ENCODE measurements at places on chromosomes 5 and 9. TPM values are rescaled to one million over a fixed set of nuclear protein-coding genes. Genes with fewer than 3 reads are reported as not detected.

DNA sequence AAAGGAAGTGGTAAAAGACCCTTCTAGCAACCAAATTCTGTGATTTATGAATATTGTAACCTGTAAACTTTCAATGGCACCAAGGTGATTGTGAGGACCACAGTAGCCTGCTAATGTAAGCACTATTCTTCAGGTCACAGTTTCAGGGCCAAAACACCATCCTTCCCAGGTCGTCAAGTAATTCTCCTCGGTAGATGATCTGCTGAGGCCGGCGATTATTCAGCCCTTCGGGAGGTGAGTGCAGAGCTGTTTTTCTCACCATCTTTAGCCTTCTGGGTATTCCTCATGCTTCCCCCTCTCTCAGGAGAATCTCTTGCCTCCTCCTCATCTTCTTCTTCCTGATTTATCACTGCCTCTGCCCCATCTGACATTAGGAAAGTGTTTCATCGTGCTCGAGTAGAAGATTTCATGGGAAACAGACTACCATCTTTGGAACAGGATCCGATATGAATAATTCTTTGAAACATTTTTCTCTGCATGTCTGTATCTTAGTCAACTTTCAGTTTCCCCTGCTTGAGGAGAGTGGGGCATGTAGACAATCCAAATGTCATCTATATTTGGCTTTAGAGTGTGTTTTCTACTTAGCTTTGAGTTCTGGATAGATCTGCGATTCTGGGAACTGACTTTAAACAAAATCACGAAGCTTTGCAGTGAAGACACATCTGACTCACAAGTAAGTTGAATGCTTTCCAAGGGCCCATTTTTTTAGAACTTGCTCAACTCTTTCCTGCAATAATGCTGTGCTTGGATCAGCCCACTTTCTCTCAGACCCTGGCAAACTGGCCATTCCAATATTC lies 173.9 kb downstream of the AOPEP start:
- DNase-seq, result no peak

GRCh38 chr5:54471398-54471797 lies 15.9 kb downstream of the HSPB3 start:
- no peak for DNase-seq

GRCh38 chr5:72662936-72663335 lies 153.5 kb upstream of the TNPO1 start:
- no peak for DNase-seq

- no peak for DNase-seq
Observed at GRCh38 chr5:148937830-148938521, 111.6 kb downstream of the ADRB2 start.

DNA sequence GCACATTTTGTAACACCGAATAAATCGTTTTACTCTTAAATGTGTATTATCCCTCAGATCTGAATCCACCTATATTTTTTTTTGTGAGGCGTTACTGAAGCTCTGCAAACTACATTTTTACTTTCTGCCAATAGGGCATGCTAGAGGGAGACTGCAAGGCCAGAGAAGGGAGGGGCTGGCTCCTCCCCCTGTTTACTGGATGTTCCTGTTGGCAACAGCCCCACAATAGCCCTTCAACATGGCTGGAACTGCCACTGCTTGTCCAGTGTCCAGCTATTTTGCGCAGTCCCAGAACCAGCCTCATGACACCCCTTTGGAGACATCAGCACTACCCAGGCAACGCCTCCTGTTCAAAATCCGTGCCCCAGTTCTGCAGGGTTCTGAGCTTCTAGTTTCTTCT lies 85.4 kb upstream of the MIER3 start:
- no peak for DNase-seq

IGIP gene
- 15.9 TPM for total RNA-seq

GRCh38 chr5:61906820-61907219 lies 399.2 kb upstream of the KIF2A start:
- no peak for DNase-seq

PRRX2 gene
- total RNA-seq, result 6.5 TPM

GRCh38 chr9:87857948-87858335 lies 24.7 kb upstream of the SPATA31E1 start:
- DNase-seq, result no peak

GRCh38 chr5:125981016-125981415 lies 442.2 kb upstream of the GRAMD2B start:
- no peak for DNase-seq

DNA sequence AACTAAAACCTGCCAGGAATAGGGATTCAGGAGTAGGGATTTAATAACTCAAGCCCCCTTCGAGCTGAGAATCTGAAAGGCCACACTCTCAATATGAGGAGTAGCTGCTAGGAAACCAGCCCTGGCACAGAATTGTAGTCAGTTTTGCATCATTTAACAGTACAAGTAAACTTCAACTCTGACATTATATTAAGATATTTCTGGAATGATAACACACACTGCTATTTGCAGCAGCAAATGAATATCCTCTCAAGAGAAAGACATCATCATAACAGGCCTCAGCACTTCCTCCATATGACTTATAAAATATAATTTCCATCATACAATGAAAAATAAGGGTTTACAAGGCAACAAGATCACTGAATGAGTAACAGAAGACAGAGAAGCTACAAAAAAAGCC lies 138.2 kb upstream of the RFX3 start:
- no peak for DNase-seq

CAVIN4 gene
- 0.52 TPM for total RNA-seq

- no peak for DNase-seq
Observed at GRCh38 chr9:87179553-87180340, 232.4 kb upstream of the GAS1 start.

DNA sequence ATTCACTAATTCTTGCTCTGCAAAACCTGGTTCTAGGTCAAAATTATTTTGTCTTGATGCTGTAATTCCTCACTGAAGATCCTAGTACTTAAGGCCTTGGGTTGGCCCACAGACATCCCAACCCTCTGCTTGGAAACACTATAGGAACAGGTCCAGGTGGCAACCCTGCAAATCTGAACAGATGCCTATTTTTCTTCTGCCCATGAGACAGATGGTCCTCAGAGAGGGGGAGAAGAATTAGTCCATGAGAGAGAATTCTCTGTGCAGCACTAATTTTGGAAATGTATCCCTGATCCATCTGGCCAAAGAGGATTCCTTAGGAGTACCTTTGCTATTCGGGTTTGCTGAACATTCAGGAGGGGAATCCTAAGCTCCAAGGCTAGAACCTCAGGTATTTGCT lies 156.3 kb downstream of the ELAVL2 start:
- DNase-seq, result no peak

DNA sequence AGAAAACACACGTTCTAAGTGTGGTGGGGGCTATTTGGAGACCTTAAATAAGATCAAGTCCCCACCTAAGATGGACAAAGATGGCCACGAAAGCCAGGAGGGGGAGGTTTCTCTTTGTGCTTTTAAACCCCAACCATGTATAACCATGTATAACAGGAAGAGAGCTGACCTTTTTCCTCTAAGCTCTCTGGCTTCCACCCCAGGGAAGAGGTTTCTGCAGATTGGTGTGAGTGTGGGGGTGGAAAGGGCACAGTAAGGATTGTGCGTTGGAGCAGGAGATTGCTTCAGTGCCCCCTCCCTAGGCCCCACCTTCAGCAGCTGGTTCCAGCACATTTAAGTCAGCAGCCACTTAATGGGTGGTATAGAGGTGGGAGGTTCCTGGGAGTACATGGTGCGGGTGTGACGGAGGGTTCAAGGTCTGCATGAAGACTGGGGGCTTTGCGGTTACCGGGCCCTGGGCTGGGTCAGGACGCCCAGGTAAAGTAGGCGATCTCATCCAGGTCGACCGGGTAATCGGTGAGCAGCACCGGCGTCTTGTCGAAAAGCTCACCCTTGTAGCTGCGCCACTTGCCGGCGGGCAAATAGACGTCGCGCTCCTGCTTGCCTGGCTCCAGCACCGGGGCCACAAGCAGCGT lies 6.2 kb downstream of the MYORG start:
- DNase-seq, result no peak

- peak; percentile 79 for DNase-seq
Observed at GRCh38 chr5:135560858-135561257, 17.9 kb downstream of the CXCL14 start.

- no peak for DNase-seq
Observed at GRCh38 chr5:129477532-129477931, 17.4 kb downstream of the ADAMTS19 start.

DNA sequence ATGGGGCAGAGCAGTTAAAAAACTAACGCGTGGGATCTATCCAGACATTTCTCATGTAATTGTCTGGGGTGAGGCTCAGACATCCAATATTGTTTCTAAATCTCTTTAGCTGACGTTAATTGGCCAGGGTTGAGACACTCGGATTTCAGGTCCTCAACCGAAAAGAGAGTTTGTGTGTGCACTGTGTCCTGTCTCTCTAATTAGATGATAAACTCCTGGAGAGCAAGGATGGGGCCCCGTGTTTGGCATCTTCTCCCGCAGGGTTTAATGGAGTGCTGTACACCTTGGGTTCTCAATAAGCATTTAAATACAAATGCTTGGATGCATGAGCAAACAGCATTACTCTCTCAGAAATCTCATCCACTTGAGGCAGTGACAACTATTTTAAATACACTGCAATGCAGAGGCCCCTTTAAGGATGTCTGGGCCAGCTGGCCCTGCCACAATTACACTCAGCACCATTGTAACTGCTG lies 139.6 kb downstream of the MTX3 start:
- DNase-seq, result no peak

DNA sequence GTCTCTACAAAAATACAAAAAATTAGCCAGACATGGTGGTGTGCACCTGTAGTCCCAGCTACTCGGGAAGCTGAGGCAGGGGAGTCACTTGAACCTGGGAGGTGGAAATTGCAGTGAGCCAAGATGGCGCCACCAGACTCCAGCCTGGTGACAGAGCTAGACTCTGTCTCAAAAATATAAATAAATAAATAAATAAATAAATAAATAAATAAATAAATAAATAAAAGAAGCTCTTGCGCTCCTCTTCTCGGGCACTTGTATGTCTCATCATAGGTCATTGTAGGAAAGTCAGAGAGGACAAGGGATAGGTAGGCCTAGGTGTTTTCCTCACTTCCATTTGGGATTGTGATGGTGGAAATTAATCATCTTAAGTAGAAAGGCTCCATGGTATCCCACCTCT lies 252.8 kb downstream of the PIK3R1 start:
- DNase-seq, result no peak

DNA sequence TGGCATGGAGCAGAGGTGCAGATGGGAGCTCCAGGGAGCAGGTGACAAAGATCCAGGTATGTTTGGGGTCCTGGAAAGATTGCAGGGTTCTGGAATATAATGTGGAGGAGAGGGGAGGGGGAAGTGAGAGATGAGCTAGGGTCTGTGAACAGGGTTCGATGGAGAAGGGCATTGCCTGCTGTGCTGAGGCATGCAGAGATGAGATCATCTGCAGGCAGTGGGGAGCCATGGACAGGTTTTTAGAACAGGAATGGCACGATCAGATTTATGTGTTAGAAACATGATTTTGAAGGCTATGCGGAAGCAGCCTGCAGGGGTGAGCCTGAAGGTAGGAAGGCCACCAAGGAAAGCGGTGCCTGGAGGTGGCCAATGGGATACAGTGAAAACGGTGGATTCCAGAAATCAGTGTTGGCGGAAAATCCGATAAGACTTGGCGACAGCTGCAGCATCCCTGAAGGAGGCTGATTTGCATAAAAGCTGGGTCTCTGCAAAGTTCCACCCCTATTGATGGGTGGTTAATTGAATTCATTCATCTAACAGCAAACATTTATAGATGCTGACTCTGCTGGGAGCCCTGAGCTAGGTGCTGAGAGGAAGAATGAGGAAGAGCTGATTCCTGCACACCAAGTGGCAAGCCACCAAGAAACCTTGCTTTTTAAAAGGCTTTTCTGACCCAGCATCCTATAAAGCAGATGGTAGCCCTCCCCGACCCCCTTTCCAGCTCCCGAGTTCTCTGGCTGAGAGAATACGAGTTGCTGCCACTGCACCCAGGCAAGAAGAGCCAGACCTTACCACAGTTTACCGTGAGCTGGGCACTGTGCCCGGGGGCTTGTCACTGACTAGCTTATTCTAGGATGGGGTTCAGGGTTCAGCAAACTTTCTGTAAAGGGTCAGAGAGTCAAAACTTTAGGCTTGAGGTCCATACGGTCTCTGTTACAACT lies 139.2 kb upstream of the SMIM23 start:
- DNase-seq, result no peak

GRCh38 chr9:32067261-32067660 lies 317.2 kb upstream of the ACO1 start:
- DNase-seq, result no peak

HNRNPK gene
- total RNA-seq, result 600 TPM

KIAA0825 gene
- total RNA-seq, result 5.9 TPM

OCLN gene
- total RNA-seq, result 52.8 TPM

- DNase-seq, result no peak
Observed at GRCh38 chr5:32583582-32584232, 1.6 kb upstream of the SUB1 start.

- no peak for DNase-seq
Observed at GRCh38 chr5:74766418-74766848, 484 bp downstream of the GFM2 start.

TMEM252 gene
- not detected for total RNA-seq

CLINT1 gene
- total RNA-seq, result 131 TPM

- DNase-seq, result no peak
Observed at GRCh38 chr5:149046196-149046829, 16.5 kb downstream of the SH3TC2 start.

- DNase-seq, result no peak
Observed at GRCh38 chr5:9889511-9889910, 259.4 kb upstream of the TAS2R1 start.

DNA sequence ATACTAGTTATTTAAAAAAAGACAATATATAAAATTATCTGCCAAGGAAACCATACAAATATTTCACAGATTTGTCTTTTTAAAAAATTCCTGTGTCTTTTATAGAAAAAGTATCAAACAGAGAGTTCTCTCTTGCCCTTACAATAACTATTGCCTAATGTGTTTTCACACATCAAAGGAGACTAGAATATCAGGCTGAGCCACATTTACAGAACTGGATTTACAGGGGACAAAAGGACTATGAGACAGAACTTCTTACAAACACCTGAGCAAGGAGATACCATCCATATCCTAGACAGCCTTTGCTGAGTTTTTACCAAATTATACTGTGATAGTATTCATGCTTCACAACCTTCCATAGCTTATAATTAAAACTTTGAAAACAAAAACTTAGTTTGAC lies 34.2 kb downstream of the TMEM245 start:
- no peak for DNase-seq

- DNase-seq, result no peak
Observed at GRCh38 chr9:128903079-128903461, 17.7 kb upstream of the PHYHD1 start.

GRCh38 chr9:133490201-133490681 lies 11.3 kb upstream of the SLC2A6 start:
- DNase-seq, result no peak

- DNase-seq, result no peak
Observed at GRCh38 chr9:88741335-88741734, 206.4 kb downstream of the NXNL2 start.

KCNIP1 gene
- not detected for total RNA-seq

- no peak for DNase-seq
Observed at GRCh38 chr5:59745415-59745863, 148.1 kb downstream of the PDE4D start.

GRCh38 chr5:42270771-42271170 lies 152.5 kb upstream of the GHR start:
- DNase-seq, result no peak

- no peak for DNase-seq
Observed at GRCh38 chr5:9398227-9398626, 147.6 kb downstream of the SEMA5A start.

GRCh38 chr5:2574155-2574554 lies 177.3 kb downstream of the IRX2 start:
- DNase-seq, result no peak

- DNase-seq, result no peak
Observed at GRCh38 chr5:153798830-153799229, 239.9 kb downstream of the FAM114A2 start.

GRCh38 chr9:23779220-23779619 lies 46.8 kb downstream of the ELAVL2 start:
- no peak for DNase-seq

NIM1K gene
- total RNA-seq, result 1.8 TPM

SEMA6A gene
- total RNA-seq, result 37.8 TPM

PRRC2B gene
- total RNA-seq, result 215 TPM
